ENCODE measurements at places on chromosomes 4 and X.

DNA sequence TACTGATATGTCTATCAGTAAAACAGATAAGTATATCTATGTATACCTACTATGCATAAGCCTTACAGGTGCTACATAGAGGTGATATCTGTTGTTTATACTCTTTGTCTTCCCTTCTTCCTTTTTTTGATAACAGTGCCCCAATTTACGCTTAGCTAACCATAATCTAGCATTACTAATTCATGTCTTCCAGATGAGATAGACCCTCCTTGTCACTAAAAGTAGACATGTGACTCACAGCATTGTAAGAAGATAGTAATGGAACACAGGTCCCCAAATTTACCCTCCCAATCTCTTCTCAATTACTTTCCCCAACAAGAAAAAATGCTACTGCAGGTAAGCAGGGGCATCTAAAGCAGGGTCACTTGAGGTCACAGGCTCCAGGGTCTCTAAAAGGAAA is 7.9 kb upstream of the NFKB1 start:
- DNase-seq = no peak

- no peak for DNase-seq
These were observed 460.2 kb upstream of the SMIM31 start for GRCh38 chr4:164293743-164294142.

DNA sequence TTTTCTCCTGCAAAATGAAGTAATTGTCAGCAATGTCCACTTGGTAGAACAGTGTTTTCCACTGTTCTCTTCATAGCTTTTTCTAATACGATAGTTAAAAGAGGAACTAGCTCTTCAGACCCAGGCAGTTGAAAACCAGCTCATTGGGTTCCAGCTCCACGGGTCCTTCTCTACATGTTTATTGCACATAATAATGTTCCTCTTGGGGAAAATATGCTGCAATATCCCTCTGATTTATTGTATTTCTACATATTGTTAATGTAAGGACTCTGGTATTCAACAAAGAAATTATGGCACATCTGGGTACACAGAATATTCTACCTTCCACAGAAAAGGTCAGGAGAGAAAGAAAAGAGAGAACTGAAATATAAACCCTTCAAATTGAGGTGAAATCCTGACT is 473.4 kb downstream of the TRIML1 start:
- no peak for DNase-seq

DNA sequence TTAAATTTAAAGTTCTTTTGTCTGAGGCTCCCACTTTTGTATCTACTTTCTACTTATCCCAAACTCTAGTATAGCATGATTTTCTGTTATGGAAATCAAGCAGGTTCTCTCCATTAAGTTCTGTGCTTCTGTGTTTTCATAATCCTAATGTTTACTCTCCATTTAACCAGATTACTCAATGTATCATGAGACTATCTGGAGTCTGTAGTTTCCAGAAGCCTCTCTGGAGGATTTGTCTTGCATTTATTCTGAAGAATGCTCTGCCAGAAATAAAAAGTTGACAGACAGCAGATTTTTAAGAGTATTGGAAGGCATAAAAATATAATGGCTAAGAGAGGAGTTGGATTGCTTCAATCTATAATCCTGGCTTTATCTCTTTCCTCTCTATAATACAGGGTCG is 39.2 kb upstream of the PLS3 start:
- no peak for DNase-seq

DNA sequence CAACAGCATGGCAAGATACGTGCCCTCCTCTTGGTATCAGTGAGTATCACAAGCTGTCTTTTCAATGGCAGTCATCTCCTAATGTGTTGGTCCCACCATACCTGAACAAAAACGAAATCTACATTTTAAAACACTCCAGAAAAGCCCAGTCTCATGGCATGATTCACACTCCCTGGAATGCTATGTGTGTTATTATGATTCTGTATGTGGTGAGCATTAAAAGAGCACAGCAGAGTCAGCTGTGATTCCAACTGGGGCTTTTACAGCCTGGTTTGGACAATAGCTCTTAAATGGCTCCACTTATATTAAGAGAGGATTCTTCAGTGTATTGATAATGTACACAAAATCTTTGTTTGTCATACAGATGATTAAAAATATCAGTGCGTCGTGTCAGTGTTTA is 274.1 kb upstream of the GK2 start:
- DNase-seq = no peak

GRCh38 chr4:125620066-125620860 is 305.5 kb downstream of the FAT4 start:
- DNase-seq = no peak

DNA sequence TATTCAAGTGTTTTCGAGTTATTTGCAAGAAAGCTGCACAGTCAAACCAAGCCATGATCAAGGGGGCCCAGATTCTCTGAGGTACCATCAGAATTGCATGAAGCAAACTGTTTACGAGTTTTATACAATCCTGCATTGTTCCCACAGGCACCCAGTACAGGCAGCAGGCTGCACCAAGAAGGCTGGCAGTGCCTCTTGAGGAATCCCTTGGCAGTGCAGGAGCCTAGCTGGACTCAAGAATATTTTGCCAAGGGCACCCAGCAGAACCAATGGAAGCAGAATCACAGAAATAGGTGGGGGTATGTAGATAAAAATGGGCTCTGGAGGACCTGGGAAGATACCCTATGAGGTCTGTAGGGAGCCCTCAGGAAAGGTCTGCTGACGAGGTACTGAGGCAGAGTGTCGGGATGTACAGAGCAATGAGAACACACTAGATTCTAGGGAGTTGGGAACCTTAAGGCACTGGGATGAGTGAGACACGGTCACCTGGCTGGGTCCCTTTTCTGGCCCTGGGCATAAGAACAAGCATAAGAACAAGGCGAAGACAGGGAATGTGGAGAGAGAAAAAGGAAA is 2.5 kb upstream of the PLP1 start:
- no peak for DNase-seq

DNA sequence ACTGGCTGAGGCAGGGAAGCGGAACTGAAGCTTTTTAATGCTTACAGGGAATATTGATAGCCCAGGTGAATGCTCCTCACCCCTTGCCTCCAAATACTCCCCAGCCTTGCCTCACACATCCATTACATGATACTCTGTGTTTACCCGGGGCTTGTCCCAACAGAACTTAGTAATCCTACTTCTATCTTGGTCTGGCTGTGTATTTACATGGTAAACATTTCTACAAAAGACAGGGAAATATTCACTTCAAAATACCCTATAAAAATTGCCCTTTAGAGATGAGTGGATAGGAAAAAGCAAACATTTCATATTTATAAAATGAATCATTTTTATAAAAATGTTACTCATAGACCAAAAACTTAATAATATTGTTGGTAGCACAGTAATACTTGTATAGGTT is 120.1 kb downstream of the NHS start:
- no peak for DNase-seq

GRCh38 chr4:143377611-143378099 is 41.0 kb downstream of the GAB1 start:
- DNase-seq = no peak

DNA sequence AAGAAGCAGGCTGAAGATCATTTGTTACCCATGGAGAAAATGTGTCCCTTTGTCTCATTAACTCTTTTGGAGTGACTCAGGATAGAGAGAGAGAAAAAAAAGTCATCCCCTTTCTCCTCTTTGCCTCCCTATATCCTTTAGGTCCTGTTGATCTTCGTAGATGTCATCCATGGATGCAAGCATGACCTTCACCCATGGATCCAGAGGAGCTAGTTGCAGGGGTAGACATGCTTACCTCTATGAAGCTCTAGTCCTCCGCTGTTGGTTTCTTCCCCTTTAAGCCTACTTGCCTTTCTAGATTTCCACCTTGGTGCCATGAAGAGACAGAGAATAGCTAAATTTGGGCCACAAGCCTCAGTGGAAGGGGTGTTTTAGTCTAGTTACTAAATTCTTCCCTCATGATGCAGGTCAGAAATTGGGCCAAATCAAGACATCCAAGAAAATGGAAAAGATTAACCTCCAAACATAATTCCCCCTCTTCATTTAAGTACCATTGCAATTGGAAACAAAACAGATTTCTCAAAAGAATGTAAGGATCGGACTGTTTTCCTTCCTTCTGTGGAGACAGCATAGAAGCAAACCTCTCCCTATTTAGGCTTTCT is 178.4 kb downstream of the TECRL start:
- peak; percentile 20 for DNase-seq

GRCh38 chr4:12200226-12200625 is 771.5 kb upstream of the HS3ST1 start:
- no peak for DNase-seq

DNA sequence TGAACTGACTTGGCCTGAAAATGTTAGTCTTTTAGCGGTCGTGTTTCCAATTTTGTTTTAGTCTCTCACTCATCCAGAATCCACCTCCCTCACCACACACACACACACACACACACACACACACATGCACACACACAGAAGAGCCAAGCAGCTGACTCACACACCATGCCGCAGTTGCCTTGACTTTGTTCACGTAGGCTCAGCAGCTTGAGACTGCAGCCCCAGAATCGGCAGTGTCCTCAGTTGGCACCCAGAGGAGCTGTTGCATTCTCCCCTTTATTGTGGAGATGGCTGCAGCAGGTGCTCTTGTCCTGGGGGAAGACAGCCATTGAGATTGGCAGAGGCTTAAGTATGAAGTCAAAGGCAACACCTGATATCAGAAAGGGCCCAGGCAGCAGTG is 20.9 kb upstream of the XPNPEP2 start:
- DNase-seq = no peak

GRCh38 chr4:121697564-121697963 is 784 bp upstream of the ANXA5 start:
- DNase-seq = no peak

DNA sequence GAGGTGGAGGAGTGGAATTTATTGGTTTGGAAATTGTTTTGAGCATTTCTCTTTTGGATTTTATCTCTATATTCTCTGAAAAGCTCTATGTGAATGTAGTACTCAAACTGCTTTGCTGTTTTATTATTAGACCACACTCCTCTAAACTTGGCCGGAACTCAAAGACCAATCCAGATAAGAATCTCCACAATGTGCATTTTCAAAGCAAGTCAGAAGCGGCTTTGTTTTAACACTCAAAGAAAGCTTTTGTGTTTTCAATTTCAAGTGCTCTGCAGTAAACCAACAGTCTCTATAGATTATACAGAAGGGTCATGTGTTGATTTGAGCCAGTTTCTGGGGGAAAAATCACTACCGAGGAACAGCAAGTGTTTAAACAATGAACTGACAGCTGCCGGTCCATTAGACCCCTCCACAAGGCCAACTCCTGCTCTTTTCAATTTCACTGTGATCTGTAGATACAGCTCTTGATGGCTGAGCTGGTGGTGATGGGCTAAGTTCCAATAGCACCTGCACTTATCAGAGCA is 79.4 kb downstream of the FTHL17 start:
- DNase-seq = peak; percentile 46

- peak; percentile 46 for DNase-seq
These were observed 62.0 kb downstream of the HTRA3 start for GRCh38 chr4:8331575-8331955.

DNA sequence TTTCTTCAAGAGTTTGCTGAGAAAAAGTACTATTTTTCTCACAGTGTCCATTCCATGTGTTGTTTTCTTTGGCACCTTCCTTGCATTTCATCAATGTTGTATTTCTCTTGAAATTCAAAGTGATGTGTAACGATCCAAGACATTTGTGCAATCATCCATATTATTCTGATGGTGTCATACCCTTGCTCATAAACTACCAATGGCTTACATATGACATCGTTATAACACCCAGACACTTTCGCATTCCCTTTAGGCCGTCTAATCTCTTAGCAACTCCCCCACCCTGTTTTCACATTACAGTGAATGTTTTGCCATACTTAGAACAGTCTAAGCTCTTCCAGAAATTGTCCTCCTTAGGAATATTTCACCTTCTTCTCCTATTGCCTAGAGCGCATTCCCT is 1779.0 kb downstream of the PCDH7 start:
- DNase-seq = no peak

GRCh38 chr4:185134307-185134869 is 8.7 kb upstream of the SLC25A4 start:
- DNase-seq = peak; percentile 31

DNA sequence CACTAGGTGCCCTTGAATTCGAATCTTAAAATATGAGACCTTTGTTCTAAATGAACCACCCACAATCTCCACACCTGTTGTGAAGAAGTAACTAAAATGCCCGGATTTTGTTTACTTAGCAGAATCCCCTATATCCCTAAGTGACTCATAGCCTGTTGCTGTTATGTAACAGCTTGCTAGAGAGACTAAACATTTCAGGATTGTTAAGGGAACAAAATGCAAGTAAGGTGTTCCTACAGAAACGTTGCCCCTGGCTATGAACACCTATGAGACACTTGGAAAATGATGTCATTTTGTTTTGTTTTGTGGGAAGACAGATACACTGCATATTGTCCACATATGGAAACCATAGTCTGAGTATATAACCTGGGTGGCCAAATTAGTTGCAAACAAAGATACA is 24.2 kb upstream of the MXRA5 start:
- DNase-seq = no peak

DNA sequence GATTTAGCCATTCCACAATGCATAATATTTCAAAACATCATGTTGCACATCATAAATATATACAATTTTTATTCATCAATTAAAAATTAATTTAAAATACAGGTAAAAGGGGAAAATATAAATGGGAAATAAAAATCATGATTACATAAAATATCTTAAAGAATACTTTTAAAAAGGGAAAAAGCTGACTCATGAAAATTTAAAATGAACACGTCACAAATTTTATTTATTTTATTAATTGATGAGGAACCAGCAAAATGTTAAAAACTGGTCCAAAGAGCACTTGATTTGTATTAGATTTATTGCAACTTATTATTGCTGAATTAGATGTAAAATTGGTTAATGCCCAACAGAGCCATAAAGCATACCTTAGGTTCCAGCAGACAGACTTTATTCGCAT is 78.5 kb upstream of the ANK2 start:
- DNase-seq = no peak

DNA sequence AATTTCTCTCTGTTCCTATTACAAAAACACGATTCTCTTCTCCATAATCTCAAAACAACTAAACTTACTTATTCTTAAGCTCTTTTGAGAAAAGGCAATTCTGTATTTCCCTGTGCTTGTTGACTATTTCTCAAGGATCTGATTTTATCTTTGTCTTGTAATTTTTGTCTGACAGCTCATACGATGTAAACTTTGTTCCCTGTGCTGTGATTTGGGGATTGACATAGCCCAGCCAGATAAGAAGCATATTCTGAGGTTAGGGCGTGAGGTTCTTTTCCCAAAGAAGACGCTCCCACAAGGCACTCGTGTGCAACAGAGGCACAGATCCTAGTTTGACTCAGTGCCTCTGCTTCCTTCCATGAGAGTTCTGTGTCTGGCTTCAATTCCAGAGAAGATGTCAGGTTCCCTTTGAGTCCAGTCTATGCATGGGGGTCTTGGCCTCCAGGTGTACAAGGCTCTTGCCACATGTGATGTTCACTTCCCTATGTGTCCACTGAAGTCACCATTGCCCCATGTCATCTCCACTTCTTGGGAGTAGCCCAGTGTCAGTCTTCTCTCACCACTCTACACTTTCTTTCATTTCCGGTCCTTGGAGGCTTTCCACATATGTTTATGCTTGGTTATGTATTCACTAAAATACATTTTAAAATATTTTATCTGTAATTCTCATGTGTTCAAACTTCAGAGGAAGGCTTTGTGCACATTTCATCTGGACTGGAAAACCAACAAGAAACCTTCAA is 94.8 kb downstream of the MID1 start:
- no peak for DNase-seq

All from hematopoietic multipotent progenitor cell (in vitro differentiated cells).